Stimulated activated CD4-positive, alpha-beta T cell treated with anti-CD3 and anti-CD28 coated beads, Interleukin-12 subunit alpha, Interleukin-12 subunit beta, amount 100 ng/mL, for 48 hours (primary cell): ENCODE measurements at places on chromosomes 5 and 9.

- DNase-seq = no peak
Measured at GRCh38 chr5:135557076-135557838, 21.5 kb upstream of the NEUROG1 start.

DNA sequence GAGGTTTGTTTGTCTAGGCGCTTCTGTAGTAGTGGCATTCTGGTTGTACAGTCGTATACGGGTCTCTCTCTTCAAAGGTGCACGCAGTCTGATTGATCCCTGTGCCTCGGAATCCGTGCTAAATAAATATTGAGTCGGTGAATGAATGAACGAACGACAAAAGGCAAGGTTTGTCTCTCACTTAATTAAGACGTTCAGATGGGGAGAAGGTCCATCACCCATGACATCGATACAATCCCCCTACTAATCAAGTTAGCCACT, 500 bp upstream of the CREBRF start:
- DNase-seq = no peak

DNA sequence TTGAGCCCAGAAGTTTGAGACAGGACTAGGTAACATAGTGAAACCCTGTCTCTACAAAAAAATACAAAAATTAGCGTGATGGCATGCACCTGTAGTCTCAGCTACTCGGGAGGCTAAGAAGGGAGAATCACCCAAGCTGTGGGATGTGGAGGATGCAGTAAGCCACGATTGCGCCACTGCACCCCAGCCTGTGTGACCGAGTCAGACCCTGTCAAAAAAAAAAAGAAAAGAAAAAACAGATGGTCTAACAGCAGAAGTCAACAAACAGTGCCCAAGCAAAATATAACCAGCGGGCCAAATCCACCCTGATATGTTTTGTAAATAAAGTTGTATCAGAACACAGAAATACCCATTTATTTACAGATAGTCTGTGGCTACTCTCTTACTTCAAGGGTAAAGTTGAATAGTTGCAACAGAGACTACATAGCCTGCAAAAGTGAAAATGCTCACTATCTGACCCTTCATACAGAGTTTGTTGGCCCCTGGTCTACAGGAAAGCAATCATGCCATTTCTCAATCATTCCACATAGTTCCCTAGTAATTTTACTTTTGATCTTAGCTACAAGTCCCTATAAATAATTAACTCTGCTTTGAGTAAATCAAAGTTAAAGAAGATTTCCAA, 383.7 kb downstream of the TLE1 start:
- DNase-seq = no peak

DNA sequence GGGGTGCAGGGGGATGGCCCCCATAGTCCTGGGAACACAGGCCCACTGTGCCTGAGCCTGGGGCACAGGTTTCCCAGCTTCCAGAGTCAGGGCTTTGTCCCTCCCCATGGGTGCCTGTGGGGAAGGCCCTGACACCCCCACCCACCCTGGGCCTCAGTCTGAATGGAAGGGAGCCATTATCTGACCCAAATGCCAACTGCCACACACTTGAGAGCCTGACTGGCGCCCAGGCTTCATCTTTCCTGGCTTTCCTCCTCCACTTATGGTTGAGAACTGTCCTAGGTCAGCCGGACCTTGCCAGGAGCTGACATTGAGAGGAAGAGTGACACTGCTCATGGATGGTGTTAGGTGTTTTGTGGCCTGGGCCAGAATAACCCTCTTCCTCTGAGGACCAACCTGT, 24.0 kb downstream of the SH3PXD2B start:
- DNase-seq = no peak
